ENCODE measurements at places on chromosomes 5 and 9. TPM values are rescaled to one million over a fixed set of nuclear protein-coding genes. Genes with fewer than 3 reads are reported as not detected.

Gene GABRA6
- total RNA-seq, result not detected

Gene C9orf50
- total RNA-seq, result not detected

Gene AHRR
- total RNA-seq, result 11.1 TPM

Gene SOWAHA
- total RNA-seq, result not detected

Gene CETN3
- 27.5 TPM for total RNA-seq

Gene PITX1
- 0.08 TPM for total RNA-seq

Gene TBC1D9B
- total RNA-seq, result 73.4 TPM

Gene HTR1A
- total RNA-seq, result not detected

Gene NACC2
- 8.7 TPM for total RNA-seq

Gene FBN2
- not detected for total RNA-seq

Gene ACOT12
- not detected for total RNA-seq

Gene C9
- not detected for total RNA-seq

Gene KLHL3
- total RNA-seq, result 25.4 TPM

Gene CDKN2B-AS1
- total RNA-seq, result 6.4 TPM

Gene ENTPD2
- 0.36 TPM for total RNA-seq

Gene PCDHGB7
- 0.08 TPM for total RNA-seq

Gene PCDHA3
- not detected for total RNA-seq

Gene GZMA
- total RNA-seq, result 160 TPM

Gene IFNA13
- total RNA-seq, result not detected

Gene PTCH1
- 8.8 TPM for total RNA-seq
